ENCODE measurements at places on chromosomes 12 and 14. TPM values are rescaled to one million over a fixed set of nuclear protein-coding genes. Genes with fewer than 3 reads are reported as not detected.

Gene ADCK1
- 7.4 TPM for total RNA-seq

Gene PLEKHD1
- total RNA-seq, result 0.47 TPM

Gene FOXG1
- total RNA-seq, result not detected

Gene LRRC10
- not detected for total RNA-seq

Gene DYRK4
- 41.4 TPM for total RNA-seq

Gene PPP1R36
- 0.97 TPM for total RNA-seq

Gene TMTC3
- 17.4 TPM for total RNA-seq

Gene IL22
- total RNA-seq, result not detected

Gene C1QL4
- total RNA-seq, result not detected

Gene TMTC1
- 24.8 TPM for total RNA-seq

Gene BICDL1
- total RNA-seq, result 9.0 TPM

Gene SIX4
- total RNA-seq, result 2.9 TPM

Gene NRL
- total RNA-seq, result 2.0 TPM

Gene TEX52
- not detected for total RNA-seq

Gene RBMS2
- total RNA-seq, result 129 TPM

Gene KCNA1
- not detected for total RNA-seq

Gene DEPDC4
- total RNA-seq, result 2.0 TPM

Gene KLHDC1
- 7.4 TPM for total RNA-seq
